ENCODE measurements at places on chromosomes 11 and 22.

- no peak for DNase-seq
These were observed 135.2 kb downstream of the WNT11 start for GRCh38 chr11:76071090-76071489.

- no peak for DNase-seq
These were observed 73.0 kb downstream of the TENM4 start for GRCh38 chr11:79367844-79368243.

DNA sequence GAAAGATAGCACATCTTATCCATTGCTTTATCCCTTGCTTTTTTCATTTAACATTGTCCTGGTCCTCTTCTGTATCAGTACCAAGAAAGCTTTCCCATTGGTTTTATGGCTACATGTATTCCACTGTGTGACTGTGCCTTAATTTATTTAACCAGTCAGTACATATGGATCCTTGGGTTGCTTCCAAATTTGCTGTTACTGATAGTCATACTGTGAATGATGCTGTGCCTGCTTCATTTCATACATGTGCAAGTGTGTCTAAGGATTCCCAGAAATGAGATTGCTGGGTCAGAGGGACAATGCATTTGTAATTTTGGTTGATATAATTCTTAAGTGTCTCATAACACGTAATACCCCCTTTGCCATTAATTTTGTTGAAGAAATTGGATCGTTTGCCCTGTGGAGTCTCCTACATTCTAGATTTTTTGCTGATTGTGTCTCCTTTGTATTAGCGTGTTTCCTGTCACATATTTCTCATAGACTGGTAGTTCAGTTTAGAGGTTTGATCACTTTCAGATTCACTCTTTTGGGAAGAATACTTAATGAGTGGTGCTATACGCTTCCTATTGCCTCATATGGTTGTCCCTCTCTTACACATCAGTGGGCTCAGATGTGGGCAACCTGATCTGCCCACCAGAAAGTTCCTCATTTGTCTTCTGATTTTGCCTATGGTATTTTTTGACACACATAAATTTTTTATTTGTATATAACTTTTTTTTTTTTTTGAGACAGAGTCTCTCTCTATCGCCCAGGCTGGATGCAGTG is 35.3 kb downstream of the MYBPC3 start:
- DNase-seq: no peak

GRCh38 chr11:124470561-124471227 is 25.2 kb upstream of the OR8B8 start:
- DNase-seq: no peak

DNA sequence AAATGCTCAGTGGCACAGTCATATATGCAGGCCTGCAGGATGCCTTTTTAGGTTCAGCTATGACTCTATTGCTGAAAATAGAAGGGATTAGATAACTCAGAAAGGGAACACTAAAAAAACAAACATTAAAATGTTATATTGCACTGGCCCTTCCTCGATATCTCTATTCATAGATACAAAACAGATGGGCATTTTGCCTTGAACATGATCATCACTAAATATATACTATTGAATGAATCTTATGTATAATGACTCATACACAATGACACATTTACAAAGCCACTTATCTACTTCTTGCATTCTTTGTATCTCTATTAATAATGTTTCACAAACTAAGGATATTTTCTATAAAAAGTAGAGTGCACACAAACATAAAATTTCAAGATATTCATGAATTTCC is 2352.8 kb upstream of the RAG2 start:
- DNase-seq: no peak

All from COLO829 (cell line).